Stimulated activated CD4-positive, alpha-beta T cell treated with anti-CD3 and anti-CD28 coated beads, TNF-alpha, amount 100 ng/mL, for 24 hours (primary cell): ENCODE measurements at places on chromosomes 1 and 21.
A peak's percentile ranks its signal among the peaks of the same experiment; 100 is the strongest.

- no peak for DNase-seq
These were observed 1.7 kb downstream of the KCNJ10 start for GRCh38 chr1:160068225-160068624.

DNA sequence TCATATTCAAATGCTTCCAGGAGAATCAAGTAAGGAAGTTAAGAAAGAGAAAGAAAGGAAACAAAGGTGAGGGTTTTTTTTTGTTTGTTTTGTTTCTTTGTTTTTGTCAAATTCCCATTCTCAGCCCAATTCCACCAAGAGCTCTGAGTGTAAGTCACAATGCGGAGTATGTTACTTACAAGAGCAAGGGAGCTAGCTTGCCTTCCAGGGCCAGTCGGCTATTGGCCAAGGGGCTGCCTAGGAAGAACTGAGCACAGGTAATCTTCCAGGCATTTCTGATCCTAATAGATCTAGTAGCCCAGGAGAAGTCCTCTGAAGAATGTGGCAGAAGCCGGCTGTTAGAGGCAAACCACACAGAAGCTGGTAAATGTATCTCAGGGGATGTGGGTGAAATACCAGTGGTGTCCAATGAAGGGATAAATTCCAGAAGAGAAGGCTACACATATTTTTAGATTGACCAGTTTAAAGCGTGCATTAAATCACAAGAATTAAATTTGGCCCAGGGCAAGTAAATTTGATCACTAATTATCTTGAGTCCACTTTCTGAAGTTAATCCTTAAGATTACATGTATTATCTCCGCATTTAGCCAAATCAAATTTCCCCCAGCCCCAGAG is 239.6 kb upstream of the ADAMTS5 start:
- DNase-seq: no peak

DNA sequence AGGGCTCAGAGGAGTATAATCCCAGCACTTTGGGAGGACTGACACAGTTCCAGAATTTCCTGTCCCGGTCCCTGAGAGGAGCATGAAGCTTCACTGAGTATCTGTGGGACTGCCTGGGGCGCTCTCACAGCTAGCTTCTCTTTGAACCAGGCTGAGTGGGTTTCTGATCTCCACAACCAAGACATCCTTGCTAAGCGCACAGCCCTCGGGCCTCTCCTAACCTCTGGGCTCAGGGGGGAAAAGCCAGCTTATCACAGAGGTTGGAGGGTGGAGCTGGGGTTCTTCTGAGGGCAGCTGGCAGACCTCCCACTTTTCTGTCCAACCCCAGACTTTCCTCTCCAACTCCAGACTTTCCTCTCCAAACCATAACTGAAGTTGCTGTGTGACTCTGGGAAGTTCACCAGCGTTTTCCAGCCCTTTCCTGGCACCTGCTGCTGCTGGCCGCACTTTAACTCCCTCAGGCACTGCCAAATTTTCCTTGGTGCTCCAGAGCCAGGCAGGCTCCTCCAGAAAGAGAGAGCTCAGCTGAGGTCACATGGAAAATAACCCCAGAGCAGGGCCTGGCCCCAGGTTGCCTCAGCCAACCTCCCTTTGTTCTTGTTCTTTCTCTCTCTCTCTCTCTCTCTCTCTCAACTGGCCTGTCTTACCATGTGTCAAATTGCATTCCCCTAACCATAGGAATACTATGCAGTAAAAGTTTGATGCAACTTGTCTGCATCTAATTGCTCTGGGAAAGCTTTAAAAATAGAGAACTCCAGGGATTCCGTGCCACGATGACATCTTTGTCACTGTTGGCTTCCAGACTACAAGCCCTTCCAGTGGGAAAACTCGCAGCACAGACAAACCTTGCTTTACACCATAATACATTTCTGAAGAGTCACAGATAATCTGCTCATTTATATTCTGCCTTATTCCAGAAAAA is 49.5 kb downstream of the OLFML2B start:
- no peak for DNase-seq

DNA sequence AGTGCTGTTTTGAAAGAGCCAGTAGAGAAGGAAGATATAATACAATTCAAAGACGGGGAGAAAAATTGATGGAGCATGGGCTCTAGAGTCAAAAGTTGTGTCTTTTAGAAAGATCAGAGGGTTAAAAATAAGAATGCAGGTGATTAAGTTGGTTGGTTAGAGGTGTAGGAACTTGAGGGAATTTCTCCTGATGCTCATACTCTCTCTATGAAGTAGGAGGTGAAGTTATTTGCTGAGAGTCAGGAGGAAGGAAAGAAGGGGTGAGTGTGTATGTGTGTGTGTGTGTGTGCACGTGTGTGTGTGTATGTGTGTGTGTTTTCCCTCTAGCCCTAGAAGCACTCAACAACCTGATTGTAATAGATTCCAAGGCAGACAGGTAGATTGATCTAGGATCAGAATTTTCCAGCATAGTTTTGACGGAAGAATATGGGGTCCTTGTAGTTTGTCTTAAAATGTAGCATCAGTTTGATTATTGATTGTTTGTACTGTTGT is 88.3 kb upstream of the MACF1 start:
- DNase-seq: no peak

GRCh38 chr1:101379950-101380349 is 143.1 kb downstream of the S1PR1 start:
- no peak for DNase-seq

- DNase-seq: no peak
These were observed 45.2 kb downstream of the PTPRU start for GRCh38 chr1:29281571-29281970.

DNA sequence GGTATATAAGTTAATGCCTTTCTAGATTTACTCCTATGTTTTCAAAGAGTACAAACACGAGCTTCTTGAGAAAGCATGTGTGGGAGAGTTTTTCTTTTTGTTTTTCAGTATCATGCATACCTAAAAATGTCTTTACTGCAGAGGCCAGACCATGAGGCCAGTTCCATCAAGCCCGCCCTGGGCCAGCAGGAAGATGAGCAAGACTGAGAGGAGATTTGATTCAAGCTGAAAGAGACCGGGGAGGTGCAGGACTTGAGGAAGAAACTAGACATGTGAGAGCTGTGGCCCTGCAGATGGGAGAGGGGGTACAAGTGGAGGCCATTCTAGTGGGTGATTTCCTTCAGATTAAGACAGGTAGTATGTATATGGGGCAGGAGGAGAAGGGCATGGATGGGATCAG is 33.4 kb upstream of the NTPCR start:
- no peak for DNase-seq

- no peak for DNase-seq
These were observed 19.5 kb downstream of the XKR8 start for GRCh38 chr1:27979151-27979858.

DNA sequence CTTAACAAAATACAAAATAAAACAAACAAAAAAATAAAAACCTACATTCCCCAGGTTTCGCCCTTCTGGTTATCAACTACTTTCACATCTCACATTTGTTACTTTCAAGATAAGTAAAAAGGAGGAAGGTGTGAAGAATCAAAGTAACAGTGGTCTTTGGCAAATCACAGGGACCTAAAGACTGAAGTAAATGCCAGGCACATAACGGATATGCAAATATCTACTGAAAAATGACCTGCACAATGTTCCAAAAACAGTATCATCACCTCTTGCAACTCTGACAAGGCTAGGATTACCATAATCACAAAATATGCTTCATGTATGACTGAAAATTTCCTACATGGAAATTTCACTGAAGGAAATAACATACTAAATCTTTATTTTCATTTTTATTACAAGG is 29.3 kb downstream of the COP1 start:
- DNase-seq: no peak

DNA sequence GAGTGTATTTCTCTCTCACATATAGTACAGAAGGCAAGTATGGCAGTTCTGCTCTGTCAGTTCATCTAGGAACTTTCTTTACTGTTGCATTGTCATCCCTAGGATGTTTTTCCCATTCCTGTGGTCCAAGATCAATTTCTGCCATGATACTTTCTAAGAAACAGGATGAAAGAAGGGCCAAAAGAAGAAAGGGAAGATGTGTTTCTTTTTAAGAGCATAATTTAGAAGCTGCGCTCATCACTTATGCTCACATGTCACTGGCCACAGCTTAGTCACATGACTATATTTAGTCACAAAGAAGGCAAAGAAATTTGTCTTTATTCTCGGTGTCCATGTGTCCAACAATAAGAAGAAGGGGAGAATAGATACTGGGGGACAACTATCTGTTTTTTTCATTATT is 7.0 kb upstream of the MAST2 start:
- no peak for DNase-seq

- no peak for DNase-seq
These were observed 25.1 kb upstream of the SLAMF6 start for GRCh38 chr1:160548183-160548582.

GRCh38 chr1:150012611-150013010 is 2.1 kb upstream of the OTUD7B start:
- DNase-seq: no peak

DNA sequence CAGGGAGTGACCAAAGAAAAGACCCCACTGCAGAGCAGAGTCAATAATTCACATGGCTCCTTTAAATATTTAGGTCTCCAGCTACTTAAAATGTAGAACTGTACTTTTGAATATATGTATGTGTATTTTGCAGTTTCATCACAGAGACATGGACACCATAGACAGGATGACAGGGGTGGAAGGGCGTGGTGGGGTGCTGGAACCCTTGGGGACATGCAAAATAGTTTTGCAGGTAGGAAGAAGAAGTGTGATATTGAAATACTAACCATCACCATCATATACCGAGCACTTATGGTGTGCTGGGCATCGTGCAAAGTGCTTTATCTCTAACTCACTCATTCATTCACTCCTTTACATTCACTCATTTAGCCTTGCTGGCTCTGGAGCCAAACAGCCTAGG is 72.5 kb upstream of the IGSF21 start:
- DNase-seq: no peak

GRCh38 chr1:83098131-83098530 is 900.8 kb downstream of the TTLL7 start:
- DNase-seq: no peak

DNA sequence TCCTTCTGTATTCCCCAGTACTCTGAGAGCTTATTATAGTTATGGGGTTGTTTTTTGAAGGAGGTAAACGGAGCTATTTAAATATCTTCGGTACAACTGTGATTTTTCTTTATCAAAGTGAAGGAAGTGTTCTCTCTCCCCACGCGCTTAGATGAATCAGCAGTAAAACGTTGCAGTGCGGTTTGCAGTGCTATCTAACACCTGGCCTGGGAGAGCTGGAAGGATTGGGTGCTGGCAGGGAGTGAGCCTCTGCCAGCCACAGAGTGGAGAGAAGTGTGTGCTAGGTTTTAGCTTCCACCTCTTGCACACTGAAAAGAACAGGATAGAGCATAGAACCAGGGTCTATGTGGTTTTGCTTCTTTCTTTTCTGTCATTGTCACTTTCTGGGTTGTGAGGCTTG is 165.9 kb downstream of the SDCCAG8 start:
- DNase-seq: peak; percentile 26

DNA sequence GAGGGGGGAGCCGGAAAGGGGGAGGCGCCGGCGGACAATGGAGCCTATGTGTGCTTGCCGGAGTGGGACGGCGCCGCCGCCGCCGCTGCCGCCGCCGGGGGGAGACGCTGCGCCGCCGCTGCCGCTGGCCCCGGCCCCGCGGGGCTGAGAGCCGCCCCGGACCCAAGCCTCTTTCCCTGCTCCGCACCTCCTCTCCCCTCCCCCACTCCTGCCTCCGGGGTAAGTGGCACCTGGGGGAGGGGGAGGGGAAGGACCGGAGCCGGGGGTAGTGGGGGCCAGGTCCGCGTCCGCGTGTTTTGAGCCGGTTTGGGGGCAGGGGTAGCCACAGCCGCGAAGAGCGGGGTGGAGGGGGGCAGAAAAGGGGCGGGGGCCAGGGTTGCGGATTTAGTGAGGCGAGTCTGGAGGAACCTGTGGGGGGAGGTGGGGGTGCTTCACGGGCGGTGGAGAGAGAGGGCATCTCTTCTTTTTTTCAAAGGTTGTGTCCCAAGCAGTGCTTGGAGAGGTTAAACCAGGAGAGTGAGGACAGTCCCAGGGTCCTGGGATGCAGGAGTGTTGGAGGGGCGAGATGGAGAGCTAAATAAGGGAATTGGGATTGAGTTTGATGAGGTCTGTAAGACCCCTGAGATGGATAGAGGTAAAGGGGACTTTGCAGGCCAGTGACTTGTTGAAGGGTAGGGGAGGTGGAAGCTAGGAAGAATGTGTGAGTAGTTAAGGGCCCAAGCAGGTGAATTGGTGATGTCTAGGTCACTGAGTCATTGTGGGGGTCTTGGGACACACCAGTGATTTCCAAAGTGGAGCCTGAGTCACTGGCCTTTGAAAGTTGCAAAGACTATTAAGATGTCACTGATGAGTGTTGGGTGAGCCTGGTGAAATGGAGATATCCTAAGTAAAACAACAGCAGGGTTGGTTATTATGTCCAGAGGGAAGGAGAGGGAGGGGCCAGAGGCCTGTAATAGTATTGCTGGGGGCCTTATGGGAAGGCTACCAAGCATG is 59.1 kb downstream of the BCL9 start:
- DNase-seq: no peak

- no peak for DNase-seq
These were observed 116.1 kb downstream of the SPATA17 start for GRCh38 chr1:217747156-217747769.

DNA sequence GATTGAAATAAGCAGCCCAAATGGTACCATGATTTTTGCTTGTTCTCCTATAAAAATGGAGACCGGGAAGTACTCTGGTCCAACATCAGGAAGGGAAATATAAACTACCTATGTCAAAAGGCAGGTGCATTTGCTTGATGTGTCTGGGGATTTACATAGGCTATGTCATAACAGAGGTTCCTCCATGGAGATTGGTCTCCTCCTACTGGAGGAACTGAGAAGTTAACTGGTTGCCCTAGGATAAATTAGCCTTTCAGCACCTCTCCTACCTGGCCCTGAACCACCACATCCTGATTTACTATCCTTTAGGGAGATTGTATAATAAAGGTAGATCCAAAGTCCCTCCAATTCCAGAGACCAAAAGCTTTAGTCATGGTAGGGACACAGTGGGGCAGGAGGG is 1109.3 kb upstream of the B3GALT2 start:
- DNase-seq: no peak

DNA sequence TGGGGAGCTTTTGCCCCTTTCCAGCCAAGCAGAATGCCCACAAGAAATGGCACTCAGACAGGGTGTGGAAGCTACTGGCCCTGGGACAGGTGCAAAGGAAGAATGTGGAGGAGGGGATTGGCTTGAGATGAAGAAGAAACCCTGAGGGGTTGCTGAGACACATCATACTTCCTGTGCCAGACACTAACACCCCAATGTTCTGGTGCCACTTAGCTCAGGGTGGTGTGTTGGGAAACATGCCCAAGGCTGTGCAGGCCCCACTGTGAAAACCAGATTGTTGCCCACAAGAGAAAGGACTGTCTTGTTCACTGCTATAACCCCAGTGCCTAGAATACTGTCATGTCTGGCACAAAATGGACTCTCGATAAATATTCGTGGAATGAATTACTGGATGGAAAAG is 9.9 kb upstream of the PAQR6 start:
- DNase-seq: no peak
